ENCODE measurements at places on chromosomes 11 and 22.

GRCh38 chr11:94664346-94664745 lies 97.2 kb downstream of the PIWIL4 start:
- DNase-seq: no peak

- no peak for DNase-seq
Measured at GRCh38 chr11:85316967-85317366, 310.2 kb downstream of the DLG2 start.

- DNase-seq: peak; percentile 42
Measured at GRCh38 chr22:37633625-37634416, 5.6 kb upstream of the SH3BP1 start.

- no peak for DNase-seq
Measured at GRCh38 chr11:134504146-134504905, 92.3 kb upstream of the B3GAT1 start.

DNA sequence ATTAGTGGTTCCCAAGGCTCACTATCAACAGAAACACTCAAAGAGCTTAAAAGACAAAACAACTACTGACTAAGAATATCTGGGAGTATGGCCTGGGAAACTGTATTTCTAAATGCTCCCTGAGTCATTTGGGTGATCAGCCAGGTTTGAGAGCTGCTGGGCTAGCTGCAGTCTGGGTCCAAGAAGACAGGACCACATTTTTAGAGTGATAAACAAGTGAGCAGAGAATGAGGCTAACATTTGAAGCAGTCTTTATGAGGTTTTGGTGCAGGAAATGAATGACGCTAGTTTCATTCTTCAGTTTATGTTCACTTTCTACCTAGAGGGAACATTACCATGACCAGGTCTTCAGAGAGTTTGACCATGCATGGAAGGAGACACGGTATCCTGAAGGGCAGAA lies 97.7 kb downstream of the TEAD1 start:
- DNase-seq: no peak

DNA sequence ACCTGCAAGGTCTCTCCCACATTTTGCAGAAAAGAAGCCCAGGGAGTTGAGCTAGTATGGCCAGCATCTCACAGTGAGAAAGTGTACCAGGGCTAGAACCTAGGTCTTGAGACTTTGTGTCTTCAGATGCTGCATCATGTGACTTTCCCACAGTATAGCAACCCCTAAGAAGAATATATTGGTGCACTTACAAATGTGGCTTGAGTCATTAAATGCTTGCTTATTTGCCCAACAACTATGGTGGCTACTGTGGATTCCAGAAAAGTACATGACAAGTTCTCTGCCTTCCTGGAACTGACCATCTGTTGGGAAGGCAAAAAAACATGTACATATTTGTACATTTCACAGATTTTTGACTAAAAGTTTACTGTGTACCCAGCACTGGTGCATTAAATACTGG lies 55.0 kb downstream of the POLD3 start:
- peak; percentile 41 for DNase-seq

DNA sequence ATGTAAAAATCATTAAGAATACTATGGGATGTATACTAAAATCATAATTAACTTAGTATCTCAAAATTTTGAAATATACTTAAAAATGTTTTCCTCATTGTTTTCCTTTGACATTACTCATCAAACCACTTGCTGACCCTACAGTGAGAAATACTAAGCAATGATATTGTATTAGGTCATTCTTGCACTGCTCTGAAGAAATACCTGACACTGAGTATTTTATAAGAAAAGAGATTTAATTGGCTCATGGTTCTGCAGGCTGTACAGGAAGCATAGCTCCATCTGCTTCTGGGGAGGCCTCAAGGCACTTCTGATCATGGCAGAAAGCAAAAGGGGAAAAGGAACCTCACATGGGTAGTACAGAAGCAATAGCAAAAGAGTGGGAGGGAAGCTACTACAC lies 950.9 kb upstream of the CHORDC1 start:
- no peak for DNase-seq

- DNase-seq: no peak
Measured at GRCh38 chr11:99803501-99803900, 782.8 kb downstream of the CNTN5 start.

DNA sequence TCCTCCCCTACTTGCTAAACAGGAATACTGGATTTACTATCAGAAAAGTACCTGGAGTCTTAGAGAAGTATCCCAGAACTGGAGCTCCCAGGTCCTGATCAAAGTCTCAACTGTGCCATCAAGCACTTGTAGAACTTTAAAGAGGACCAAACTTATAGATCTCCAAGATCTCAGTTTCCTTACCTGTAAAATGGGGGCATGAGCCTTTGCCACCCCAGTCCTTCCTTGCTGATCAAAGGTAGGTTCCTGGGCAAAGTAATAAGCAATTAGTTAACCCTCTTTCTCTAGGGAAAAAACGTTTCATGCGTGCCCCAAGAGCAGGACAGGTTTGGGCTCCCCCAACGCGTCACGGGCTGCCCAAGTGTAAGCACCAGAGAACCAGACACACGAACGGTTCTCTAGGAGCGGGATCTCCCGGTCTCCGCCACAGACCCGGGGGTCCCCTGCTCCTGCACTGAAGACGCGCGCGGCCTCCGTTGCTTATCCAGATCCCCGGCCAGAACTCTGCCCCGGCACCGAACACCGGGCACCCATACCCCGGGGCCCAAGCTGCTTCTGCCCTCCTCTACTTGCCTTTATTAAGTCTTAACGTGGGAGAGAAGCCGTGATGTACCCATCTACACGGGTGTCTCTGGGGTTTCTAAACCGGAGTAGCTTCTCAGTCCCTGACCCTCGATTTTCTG lies 505 bp downstream of the ZNF214 start:
- DNase-seq: no peak

DNA sequence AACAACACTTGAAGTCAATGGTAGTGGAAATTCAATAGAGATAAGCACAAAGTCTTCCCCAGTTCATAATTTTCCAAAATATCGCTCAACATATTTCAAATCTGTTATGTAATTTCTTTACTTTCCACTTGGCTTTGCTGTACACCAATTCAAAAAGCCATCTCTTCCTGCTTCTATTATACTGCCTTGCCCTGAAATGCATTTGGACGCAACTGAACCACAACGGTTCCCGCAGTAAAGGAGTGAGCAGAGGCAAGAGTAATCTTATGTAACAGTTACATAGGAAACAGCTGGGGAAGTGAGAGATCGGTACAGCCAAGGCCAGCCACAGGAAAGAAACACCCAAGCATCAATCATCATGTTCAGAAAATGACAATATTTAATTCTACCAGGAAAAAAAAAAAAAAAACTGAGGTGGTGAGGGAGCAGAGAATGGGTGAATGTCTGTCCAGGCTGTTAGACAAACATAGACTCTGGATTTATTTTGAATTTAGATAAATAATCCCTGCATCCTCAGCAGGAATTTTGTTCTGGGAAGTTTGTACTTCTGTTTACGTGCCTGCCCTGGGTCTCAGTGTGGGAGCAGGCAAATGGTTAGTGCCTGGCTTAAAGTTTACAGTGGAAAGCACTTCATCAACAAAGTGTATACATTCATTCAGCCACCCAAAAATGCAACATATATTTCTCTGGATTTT lies 392.2 kb downstream of the ETS1 start:
- no peak for DNase-seq

- no peak for DNase-seq
Measured at GRCh38 chr22:19970479-19971275, 29.1 kb upstream of the TXNRD2 start.

- DNase-seq: no peak
Measured at GRCh38 chr11:134939031-134939430, 527.0 kb upstream of the B3GAT1 start.

DNA sequence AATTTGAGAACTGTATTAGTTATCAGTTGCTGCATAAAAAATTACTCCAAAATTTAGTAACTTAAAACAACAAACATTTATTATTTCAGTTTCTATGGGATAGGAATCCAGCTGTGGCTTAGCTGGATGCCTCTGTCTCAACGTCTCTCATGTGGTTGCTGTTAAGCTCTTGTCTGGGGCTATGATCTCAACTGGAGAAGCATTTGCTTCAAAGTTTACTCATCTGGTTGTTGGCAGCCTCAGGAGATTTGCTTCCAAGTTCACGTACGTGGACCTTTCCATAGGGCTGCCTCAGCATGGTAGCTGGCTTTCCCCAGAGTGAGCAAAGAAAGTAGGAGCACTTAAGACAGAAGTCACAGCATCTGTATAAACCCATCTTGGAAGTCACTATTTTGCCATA lies 144.9 kb upstream of the SESN3 start:
- DNase-seq: peak; percentile 74

DNA sequence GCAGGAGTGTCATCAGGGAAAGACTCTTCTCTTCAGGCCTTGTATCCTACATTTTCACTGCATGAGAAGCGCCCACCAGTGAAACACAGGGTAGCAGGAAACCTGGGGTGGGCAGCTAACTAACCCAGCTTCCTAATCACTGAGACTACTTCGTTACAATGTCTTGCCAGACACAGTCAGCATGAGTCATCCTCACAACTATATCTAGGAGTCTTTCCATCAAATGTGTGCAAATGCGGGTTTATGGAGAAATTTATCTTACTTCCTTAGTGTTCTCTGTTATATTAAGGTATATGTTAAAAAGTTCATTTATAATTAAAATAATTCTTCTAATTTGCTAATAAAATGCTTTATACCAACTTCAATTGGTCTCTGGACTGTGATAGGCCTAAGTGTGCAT lies 79.9 kb upstream of the RAB1B start:
- DNase-seq: no peak

DNA sequence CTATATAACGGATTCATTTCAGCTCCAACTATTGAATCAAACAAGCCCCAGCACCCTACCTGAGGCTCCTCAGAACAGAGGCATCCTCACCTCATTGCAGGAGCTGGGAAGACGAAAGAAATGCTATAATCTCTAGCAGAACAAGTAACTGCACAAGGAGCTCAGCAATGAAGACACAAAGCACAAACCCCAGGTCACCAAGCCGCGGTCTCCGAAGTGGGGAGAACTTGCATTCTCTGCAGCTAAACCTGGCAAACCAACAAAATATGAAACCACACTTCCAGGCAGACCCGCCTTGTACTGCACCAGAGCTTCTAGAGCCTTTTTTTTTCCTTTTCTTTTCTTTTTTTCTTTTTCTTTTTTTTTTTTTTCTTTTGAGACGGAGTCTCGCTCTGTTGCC lies 21.8 kb upstream of the CD5 start:
- DNase-seq: no peak

DNA sequence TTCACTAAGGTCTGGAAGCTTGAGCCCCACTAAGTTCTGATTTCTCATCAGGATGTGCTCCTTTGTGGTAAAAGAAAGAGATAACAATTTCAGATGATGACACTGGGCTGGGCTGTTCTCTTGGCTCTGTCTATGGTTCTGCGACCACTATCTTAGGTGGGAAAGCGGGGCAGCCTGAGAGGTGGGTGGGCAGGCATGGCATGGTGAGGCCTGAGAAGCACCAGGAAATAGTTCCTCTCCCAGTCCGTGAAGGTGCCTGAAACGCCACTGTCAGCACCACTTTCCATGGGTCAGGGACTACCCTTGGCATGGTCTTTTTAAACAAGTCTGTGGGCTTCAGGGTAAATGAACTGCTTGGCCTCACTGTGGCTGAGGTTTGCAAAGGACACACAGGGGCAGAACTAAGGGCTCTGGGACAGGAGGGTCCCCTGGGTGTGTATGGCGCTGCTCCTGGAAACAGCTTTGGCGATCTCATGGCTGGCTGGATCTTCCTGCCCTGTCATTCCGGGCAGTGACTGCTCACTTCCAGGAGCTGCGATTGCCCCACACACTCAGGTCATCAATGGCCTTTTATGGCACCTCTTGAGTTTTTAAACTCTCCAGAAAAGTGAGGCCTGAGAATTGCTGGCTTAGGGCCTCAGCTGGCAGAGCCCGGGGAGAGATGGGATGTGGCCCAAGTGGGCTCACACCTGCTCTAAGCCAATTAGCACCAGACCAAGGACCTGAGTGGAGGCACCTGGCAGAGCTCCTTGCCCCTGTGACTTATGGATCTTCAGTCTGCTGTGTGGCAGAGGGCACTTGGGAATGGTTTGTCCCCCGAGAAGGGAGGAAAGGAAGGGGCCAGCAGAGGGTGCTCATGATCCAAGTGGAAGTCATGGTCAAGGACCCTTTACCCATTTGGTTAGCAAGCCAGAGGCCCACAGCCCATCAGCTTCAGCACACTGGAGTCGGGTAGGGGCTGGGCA lies 55.6 kb upstream of the LYVE1 start:
- no peak for DNase-seq

GRCh38 chr11:28631148-28631547 lies 523.0 kb downstream of the METTL15 start:
- DNase-seq: no peak

- no peak for DNase-seq
Measured at GRCh38 chr22:48044487-48045060, 1282.1 kb downstream of the TBC1D22A start.

- DNase-seq: no peak
Measured at GRCh38 chr22:45033136-45033535, 23.3 kb upstream of the PHF21B start.

- DNase-seq: no peak
Measured at GRCh38 chr22:41078931-41079330, 13.5 kb upstream of the EP300 start.

DNA sequence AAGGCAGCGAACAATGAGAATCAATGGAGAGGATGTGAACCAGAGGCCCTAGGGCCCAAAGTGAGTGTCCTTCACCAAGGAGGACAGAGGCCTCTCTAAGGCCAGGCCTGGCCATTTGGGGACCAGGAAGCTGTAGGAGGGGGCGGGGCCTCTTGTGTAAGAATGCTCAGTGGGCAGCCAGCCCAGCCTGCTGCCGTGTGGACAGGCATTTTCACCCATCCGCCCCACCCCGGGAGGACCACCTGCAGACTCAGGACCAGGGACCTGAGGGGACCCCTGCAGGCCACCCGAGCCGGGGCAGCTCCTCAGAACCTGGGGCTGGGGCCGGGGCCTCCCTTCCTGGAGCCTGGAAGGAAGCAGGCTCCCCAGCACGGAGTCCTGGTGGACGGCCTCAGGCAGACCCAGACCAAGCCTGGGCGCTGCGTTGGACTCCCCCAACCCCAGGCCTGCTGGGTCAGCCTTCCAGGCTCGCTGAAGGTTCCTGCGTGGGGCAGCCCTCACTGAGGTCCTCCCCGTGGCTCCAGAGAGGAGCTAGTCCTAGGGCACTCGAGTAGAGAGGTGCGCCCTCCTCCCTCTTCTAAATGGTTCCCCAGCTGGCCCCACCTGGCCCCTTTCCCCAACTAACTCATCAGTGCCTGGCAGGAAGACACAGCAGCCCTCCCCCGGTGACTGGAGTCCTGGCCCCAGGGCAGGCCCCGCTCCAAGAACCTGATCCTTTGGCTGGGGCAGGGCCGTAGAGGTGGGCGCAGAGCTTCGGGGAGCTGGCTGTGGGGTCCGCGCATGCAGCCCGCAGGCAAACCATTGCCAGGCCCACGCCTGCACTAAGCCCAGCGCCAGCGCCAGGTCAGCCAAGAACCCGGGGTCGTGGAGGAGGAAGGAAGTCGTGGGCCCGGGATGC lies 1.5 kb upstream of the TRABD start:
- DNase-seq: no peak

GRCh38 chr22:20436768-20437612 lies 635 bp downstream of the SCARF2 start:
- no peak for DNase-seq

All from AG04449 (cell line).